NCI-H460 (cell line): ENCODE measurements at places on chromosomes 2 and 18.
A peak's percentile ranks its signal among the peaks of the same experiment; 100 is the strongest.

- no peak for DNase-seq
Observed at GRCh38 chr2:219369447-219369861, 18.3 kb downstream of the DNPEP start.

DNA sequence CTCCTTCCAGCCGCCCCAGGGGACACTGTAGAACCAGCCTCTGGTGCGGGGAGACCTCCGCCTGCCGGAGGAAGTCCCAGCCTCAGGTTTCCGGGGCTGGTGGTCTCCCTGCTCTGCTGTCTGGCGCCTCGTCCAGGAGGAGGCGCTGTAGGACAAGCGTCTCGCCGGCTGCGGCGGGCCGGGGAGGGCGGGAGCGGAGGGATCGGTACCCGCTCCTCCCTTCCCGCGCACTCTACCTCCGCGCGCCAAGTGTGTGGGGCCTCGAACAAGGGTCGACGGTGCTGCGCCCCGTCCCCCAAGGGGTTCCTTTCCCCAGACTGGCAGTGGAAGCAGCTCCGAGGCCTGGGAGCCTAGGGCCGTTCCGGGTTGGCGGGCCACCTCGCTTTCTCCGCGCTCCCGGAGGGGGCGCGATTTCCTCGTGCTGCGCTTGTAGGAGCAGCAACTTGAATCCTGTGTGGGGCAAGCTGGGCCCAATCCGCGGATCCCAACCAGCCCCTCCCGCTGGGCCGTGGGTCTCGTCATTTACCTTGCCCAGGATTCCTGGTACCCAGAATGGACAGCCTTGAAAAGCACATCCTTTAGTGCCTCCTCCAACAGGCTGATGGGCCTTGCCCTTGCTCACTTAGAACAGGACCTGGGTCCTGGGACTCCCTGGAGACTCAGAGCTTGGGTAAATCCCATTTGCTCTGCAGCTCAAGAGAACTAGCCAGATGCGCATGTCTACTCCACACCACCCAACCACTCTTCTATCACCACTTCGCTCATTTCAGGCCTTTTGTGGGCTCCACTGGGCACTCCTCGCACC is 10.6 kb upstream of the HOXD4 start:
- peak; percentile 72 for DNase-seq

- DNase-seq: no peak
Observed at GRCh38 chr2:42900289-42900891, 108.0 kb upstream of the HAAO start.

DNA sequence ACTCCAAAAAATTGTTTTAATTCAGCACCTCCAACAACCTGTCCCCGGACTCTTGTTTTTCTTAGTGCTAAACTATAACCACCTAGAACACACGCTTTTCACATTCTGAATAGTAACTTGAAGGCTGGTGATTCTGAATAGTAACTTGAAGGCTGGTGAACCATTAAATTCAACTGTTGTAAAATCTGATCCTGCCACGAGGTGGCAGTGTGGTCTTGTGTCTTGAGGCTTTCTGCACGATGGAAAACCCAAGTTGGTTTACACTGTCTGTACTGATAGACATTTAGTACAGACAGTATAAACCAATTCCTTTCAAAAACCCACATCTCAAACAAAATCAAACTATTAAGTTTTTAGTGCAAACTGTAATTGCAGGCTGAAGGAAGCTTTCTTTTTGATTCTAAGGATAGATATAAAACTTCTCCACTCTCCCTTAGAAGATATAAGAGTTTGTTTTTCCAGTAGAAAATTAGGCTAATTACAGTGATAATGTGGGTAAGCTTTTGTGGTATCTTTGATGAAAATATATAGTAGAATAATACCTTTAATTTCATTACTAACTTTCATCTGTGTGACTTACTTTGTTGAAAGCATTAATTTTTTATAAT is 57.6 kb downstream of the VAPA start:
- DNase-seq: peak; percentile 61

GRCh38 chr2:203559641-203560040 is 24.5 kb upstream of the RAPH1 start:
- DNase-seq: no peak

DNA sequence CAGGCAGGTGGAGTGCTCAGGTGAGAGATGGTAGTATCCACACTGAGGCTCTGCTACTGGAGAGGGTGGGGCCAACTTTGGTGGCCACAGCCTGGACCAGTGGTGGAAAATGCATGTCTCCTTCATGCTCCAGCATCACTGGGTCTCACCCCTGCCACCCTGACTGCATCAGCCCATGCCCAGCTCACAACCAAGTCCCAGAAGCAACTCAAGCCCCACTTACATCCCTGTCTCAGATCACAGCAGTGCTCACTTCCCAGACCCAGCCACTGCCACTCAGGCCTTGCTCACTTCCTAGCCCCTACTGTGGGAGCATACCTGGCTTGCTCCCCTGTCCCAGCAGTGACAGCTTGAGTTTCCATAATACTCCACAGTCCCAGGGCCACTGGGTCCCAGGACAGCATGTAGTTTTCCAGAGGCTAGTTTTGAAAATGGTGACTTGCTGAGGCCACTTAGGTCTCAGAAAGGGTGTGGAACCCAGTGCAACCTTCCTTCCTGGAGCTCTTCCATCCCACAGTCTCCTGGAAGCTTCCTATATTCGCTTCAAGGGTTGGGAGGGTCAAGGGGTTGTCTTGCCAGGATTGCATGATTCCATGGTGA is 58.8 kb downstream of the GPC1 start:
- DNase-seq: no peak

- no peak for DNase-seq
Observed at GRCh38 chr2:5685225-5685624, 7.0 kb upstream of the SOX11 start.

DNA sequence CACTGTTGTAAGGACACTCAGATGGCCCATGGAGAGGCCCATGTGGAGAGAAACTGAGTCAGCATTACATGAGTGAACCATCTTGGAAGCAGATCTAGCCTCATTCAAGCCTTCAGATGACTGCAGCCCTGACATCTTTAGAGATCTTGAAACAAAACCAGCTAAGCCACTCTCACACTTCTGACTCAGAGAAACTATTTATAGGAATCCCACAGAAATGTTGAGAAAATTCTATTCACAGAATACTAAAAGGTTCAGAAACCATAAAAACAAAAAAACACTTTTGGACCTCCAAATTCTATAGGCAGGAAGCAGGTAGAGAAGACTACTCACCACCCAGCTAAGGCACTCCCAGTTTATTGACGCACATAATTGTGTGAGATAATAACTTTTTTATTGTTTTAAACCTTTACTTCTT is 8.7 kb downstream of the TMEM169 start:
- DNase-seq: no peak

DNA sequence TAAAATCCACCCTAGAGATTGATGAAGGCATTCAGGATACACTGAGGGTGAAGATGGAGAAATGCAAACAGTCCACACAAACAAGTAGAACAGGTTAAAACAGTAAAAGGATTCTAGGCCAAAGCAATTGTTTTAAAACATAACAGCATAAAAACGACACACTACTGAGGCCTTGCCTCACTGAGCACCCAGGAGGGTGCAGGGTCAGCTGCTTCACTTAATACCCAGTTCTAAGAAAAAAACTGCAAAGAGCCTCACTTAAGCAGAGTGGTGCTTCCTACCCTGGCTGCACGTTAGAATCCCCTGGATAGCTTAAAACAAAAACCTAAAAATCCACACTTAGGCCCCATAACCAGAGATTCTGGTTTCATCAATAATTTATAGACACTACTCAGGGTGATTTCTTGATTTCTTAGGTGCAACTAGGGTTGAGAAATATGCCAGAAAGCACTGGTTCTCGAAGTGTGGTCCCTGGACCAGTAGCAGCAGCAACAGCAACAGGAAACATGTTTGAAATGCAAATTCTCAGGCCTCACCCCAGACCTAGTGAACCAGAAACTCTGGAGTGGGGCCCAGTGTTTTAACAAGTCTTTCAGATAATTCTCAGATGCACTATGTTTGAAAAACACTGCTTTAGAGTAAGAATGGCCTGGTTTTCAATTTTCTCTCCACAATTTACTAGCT is 279.1 kb downstream of the ZEB2 start:
- DNase-seq: no peak

- DNase-seq: no peak
Observed at GRCh38 chr2:237201461-237202287, 116.0 kb downstream of the COPS8 start.
